Stimulated activated CD4-positive, alpha-beta T cell treated with anti-CD3 and anti-CD28 coated beads, Interleukin-15, amount 100 ng/mL, for 24 hours (primary cell): ENCODE measurements at places on chromosomes 6 and 20.

- DNase-seq, result no peak
Observed at GRCh38 chr6:142861711-142862110, 83.3 kb downstream of the HIVEP2 start.

- no peak for DNase-seq
Observed at GRCh38 chr20:36454698-36455427, 86.5 kb upstream of the MYL9 start.

DNA sequence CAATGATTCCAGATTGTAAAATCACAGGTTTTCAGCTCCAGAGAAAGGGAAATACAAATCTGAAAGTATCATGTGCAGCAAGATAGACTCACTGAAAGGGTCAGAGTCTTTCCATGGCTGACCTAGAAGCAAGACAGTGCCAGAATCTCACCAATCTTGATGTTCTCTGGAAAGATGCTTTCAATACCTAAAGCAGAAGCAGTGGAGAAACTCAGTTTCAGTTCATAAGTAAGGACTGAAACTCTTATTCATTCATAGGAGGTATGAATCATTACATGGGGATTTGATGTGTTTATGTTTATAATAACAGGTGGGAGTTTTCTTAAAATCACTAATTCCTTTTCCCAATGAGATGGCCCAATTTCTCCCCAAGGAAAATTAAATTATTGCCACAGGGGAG, 42.5 kb downstream of the SLC2A12 start:
- DNase-seq, result no peak

GRCh38 chr6:170042596-170043118, 248.2 kb downstream of the DLL1 start:
- no peak for DNase-seq

DNA sequence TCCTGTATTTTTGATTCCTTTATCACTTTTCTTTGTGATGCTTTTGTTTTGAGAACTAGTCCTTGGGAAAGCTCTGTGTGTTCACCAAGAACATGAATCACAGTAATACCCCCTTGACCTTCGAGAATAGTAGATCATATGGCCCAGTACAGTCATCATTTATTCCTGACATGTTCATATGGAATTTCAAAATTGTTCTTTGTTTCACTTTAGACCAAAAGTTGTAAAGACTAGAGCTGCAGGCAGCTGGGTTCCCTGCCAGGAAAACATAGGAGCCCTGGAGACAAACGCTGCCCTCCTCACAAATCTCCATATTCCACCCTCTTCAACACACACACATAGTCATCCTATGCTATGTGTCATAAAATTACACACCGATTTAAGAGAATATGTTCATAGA, 621.2 kb upstream of the EYS start:
- no peak for DNase-seq

DNA sequence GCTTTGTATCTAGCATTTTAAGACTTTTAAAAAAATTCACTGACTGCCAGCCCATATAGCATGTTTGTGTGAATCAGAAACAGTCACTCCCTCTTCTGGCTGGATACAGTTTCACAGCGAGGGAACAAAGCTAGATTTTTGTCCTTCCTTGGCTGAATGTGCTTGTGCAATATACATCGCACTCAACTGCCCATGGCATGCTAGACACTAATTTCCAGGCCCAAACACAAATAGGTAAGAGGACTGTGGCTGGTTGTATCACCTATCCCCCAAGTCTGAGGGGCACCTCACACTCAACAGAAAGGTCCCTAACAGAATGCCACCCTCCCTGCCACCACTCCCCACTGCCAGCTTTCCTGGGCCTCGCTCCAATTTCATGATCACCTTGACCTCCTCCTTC, 16.2 kb upstream of the BLCAP start:
- no peak for DNase-seq

DNA sequence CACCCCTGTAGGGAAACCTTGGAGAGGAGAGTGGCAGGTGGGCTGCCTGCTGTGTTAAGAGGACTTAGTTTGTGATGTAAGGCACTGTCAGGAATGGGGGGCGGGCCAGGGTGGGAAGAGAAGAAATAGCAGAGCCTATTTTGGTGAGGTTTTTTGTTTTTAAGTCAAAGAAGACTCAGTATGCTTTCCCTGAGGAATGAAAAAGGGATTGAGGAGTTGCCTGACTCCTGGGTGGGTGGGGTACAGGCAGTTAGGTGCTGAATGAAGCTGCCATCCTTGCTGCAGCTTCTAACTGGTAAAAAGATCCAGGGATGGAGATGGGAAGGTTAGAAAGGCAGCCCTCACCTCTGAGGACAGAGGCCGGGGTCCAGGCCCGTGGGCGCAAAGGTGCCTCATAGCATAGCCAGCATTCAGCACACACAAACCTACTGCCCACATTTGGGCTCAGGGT, 37.9 kb downstream of the PLCG1 start:
- no peak for DNase-seq
